Activated CD4-positive, alpha-beta T cell treated with anti-CD3 and anti-CD28 coated beads for 24 hours (primary cell): ENCODE measurements at places on chromosomes 16 and 17.

DNA sequence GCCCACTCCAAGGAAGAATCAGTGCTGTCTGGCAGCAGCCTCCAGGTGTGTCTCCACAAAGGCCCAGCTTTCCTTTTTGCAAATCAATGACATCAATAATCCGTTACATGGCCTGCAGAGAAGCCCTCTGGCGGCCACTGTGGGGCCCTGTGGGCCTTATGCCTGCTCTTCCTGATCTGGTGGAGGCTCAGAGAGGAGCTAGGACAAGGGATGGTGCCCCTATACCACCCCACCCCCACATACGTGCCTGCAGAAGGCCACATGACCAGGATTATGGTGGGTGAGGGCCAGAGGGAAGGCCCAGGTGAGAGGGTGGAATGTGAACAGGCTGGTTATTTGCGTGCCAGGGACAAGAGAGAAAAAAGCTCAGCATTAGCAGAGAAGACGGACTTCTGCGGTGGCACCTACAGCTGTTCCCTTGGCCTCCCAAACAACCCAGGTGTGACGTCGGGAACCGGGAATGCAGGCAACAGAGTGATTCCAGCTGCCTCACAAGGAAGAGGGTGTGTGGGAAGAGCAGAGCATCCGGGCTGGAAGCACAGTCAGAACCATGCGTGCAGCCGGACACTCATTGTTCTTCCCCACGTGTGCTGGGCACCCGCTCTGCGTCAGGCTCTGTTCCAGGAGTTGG is 22.5 kb downstream of the EIF4A3 start:
- DNase-seq, result no peak

- no peak for DNase-seq
Measured at GRCh38 chr17:83127431-83128160, 48.2 kb downstream of the METRNL start.

DNA sequence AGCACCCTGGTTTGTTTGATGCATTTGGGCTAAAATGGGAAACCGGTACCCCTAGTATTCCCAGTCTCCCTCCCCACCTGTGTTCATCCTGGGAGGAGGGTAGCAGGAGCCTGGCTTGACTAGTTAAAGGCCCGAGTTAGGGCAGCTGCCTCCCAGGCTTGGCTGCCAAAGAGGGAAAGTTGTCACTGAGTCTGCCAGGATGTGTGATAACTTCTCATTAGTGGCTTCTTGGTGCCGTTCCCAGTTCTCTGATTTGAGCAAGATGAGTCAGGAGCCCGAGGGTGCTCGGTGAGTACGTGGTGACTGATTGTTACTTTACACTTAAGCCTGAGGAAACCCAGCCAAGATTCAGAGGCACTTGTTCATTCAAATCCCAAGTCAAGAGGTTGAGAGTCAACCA is 2.5 kb downstream of the KRT32 start:
- DNase-seq, result no peak

- peak; percentile 94 for DNase-seq
Measured at GRCh38 chr17:42561897-42562387, at the start of gene COASY. COASY (plus strand) TSS chr17:42562148; CDS start chr17:42562623, 475 bp downstream.

DNA sequence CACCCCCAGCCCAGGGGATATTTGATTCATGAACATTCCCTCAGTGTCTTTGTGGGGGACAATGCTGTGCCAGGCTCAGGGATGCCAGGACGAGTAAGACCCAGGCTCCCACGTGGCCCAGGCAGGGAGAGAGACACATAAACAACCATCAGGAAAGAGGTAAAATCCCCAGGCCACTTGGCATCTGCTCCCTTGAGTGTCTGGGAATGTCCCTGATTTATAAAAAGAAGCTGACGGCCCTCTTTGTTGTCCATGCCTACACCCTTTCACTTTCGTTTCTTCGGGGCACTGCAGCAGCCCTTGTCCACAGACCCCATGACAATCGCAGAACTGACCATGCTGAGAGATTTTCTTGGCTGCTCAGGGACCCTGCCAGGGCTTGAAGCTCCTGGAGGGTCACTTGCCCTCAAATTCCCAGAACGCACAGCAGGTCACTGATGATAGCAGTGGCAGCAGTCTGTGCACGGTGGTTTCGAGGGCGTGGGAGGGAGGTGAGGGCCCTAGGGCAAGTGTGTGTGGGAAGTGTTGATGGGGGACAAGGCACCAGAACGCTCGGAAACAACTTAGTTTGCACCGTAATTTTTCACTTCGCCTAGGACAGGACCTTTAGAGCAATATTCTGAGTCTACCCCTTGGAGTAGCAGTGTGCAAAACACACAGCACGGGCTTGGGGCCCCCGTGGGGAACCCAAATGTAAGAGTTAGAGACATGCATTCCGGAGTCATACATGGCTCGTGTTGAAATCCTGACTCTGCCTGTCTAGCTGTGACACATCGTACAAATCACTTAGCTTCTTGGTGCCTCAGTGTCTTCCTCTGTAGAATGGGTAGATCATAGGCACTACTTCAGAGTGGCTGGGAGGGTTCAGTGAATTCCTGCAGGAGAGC is 4.7 kb downstream of the NOD2 start:
- DNase-seq, result no peak

GRCh38 chr17:31385428-31386285 is 5.8 kb upstream of the RAB11FIP4 start:
- DNase-seq, result no peak

DNA sequence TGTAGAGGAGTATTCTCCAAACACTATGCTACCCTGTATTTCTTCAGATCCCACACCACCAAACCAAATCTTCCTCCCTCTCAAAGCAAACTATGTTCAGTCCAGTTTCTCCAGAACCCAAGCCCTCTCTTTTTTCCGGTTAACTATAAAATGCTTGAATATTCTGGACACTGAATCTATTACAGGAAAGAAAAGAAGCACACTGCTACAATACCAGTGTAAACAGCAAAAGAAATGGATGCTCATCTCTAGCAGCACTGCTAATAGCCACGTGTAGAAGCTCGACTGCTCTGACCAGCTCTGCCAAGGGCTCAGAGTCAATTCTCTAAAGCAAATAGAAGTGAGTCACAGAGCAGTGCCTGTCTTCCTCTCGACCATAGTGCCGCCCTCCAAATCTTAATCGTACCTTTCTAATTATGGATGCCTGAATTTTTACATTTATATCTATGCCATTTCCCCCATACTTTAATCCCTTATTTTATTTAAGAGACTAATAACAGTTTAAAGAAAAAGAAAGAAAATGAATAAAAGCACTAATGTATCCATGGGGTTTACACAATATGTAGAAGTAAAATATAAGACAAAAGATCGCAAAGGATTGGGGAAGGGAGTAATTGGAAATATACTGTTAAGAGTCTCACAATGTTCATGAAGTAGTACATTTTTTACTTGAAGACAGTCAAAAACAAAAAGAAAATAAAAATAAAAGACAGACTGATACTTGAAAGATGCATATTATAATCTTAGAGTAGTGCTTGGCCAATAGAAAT is 154.5 kb downstream of the PARN start:
- DNase-seq, result no peak

DNA sequence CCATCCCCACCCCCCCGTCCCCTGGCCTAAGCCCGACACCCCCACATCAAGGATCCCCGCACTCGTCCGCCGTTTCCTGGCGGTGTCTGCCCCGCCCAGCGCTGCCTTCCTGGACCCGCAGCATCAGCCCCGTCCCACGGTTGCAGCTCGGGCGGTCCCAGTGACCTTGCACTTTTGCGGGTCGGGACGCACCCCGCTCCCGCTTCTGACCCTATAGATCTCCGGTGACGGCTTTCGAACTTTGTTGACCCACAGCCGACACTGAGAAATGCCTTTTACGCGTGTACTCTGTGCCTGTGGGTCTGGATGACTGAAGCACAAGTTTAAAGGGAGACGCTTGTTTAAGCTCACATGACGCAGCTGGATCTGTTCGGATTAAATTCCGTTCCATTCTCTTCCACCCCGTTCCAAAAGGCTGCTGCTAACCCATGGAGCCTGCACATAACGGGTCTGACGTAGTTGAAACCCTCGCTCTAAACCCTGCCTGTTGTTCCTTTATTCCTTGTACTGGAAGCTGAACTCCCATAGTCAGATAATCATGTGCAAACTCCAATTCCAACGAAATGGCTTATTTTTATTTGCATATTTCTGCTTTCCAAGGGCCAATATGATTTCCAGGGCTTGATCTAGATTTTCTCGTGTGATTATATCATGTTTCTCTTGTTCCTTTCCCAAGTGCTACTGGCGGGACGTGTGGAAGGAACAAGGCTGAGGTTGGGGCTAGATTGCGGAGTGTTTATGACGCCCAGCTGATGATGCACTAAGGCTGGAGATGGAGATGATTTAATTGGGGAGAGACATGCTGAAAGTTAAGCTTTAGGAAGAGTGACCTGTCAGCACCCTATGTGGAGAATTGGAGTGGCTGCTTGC is 834 bp downstream of the FLYWCH1 start:
- DNase-seq, result no peak

DNA sequence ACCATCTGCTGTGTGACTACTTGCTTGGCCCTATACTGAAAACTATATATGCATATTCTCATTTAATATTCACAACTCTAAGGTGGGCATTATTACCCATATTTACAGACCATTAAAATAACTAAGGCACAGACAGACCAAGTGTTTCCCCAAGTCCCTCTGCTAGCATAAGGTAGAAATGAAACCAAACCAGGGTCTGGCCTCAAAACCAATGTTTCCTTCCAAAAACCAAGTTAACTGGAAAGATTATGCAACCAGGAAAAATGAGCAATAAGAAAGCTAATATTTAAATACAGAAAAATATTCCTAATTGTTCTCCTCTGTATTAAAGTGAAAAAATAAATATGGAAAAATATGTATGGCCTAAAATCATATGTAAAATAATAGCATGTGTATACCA is 50.1 kb downstream of the XPO6 start:
- DNase-seq, result no peak

DNA sequence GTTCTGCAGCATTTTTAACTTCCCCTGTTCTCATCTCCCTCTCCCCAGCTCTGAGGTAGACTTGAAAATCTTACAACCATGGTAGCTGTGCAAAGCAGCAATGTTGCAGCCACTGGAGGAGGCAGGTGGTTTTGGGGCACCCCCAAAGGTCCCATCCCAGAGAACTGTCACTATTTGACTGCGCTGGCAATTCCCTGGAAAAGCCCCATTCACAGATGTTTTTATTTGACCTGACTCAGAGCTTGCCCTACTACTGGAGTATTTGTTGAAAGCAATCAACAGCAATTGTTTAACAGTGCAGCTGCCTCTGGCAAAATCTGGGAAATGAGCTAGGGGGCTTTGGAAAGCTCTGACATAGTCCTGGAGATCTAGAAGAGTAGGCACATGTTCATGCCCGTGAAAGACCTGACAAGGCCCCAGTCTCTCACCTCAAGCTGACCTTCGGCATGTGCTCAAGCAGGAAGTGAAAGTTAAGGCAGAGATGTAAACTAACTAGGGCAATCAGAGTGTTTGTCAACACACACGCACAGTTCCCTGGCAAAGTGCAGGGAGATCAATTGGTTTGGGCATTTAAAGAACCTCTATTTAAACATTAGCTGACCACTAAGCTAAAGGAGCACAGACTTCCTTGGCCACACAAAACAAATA is 19.7 kb upstream of the PIK3R5 start:
- no peak for DNase-seq

GRCh38 chr16:12293913-12294312 is 317.4 kb downstream of the SNX29 start:
- no peak for DNase-seq

GRCh38 chr16:53960050-53960812 is 256.3 kb downstream of the FTO start:
- DNase-seq, result no peak

DNA sequence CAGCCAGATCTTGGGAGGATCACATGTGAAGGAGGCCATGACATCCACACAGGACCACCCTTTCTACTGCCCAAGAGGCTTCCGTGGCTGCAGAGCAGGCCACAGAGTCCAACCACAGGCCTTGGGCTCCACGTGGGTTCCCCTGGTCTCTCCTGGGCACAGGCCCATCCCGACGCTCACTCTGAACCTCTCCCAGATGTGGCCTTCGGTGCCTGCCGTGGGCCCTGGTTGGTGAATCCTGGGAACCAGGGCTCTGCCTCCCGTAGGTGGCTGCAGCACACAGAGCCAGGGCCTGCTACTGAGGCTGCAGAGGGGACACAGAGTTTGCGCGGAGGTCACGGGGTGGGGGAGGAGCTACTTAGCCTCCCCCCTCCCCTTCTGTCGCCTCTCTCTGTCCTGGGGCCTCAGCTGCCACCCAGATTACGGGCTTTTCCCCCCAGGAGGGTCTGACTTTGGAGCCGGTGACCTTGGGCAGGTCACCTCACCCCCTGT is 55.3 kb downstream of the ZFPM1 start:
- no peak for DNase-seq

DNA sequence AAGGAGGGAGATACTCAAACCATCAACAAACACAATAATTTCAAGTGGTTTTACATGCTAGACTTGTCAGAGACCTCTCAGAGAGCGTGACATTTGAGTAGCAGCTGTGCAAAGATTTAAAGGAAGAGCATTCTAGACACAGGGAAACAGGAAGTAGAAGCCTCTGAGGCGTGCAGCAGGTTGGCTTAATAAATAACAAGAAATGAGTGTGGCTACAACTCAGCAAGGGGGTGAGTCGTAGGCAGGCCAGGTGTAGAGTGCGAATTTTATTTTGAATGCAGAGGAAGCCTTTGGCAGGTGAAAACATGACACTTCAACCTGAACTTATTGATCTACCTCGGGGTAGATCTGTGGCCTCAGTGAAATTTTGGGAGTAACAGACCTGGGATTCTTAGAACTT is 73.2 kb upstream of the MRTFB start:
- DNase-seq, result no peak

GRCh38 chr16:65767125-65767524 is 599.4 kb upstream of the CDH5 start:
- DNase-seq, result no peak

DNA sequence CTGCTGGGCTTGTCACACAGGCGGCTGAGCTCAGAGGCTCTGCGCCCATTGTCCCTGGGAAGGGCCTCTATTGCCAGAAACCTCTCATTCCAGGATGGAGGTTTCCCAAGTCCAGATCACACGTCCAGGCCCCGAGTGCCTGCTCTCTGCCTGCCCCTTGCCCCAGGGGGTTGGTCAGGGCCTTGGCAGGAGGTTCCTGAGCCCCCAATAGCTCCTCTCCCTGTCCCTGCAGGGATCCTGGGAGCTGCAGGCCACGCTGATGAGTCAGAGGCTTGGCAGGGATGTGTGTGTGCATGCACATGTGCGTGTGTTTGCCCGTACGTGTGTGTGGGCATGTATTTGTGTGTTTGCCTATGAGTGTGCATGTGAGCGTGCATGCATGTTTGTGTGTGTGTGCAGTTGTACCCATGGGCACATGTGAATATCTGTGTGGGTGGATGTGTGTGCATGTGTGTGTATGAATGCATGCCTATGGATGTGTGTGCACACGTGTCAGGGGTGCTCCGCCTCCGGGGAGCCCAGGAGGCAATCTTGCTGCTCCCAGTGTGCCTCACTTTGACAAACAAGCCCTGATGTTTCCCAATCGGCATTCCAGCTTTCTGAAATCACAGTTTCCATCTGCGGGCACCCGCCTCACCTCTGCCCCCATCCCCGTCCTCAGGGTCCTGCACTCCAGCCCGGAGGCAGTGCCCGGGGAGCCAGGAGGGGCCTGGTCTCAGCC is 98.4 kb upstream of the GSE1 start:
- DNase-seq, result no peak

- DNase-seq, result no peak
Measured at GRCh38 chr16:53065461-53066061, 10.8 kb downstream of the CHD9 start.

- no peak for DNase-seq
Measured at GRCh38 chr17:52140601-52141000, 17.9 kb downstream of the CA10 start.
